Epithelial cell of alveolus of lung (primary cell): ENCODE measurements at places on chromosomes 1 and 21. TPM values are rescaled to one million over a fixed set of nuclear protein-coding genes. Genes with fewer than 3 reads are reported as not detected.

The AKR7A2 gene
- total RNA-seq = 129 and 179 TPM in 2 replicates

The GPR37L1 gene
- not detected in 2 replicates for total RNA-seq

The TMPRSS15 gene
- not detected in 2 replicates for total RNA-seq

The CLIC6 gene
- total RNA-seq = 0.24 and 0.26 TPM in 2 replicates

The BMP8B gene
- 0.08 TPM in 1 of 2 replicates, not detected in the other for total RNA-seq

The CFAP107 gene
- not detected in 2 replicates for total RNA-seq

The TAS1R1 gene
- total RNA-seq = not detected in 2 replicates

The ALDH9A1 gene
- total RNA-seq = 80.4 and 95.1 TPM in 2 replicates

The SELE gene
- not detected in 2 replicates for total RNA-seq

The NLRP3 gene
- total RNA-seq = 0.13 and 0.32 TPM in 2 replicates

The PCBP3 gene
- 0.65 and 16.0 TPM in 2 replicates for total RNA-seq

The ERG gene
- total RNA-seq = 0.26 and 0.32 TPM in 2 replicates

The LEMD1 gene
- total RNA-seq = not detected in 2 replicates

The SYT2 gene
- total RNA-seq = not detected in 2 replicates

The SLC25A33 gene
- 4.6 and 6.7 TPM in 2 replicates for total RNA-seq

The KDF1 gene
- total RNA-seq = 1.7 TPM in 1 of 2 replicates, not detected in the other

The KAZN gene
- 1.4 and 9.4 TPM in 2 replicates for total RNA-seq

The RWDD3 gene
- total RNA-seq = 8.1 and 9.3 TPM in 2 replicates

The NUP210L gene
- total RNA-seq = not detected in 2 replicates

The S100A12 gene
- not detected in 2 replicates for total RNA-seq

The VSIG8 gene
- total RNA-seq = not detected in 2 replicates

The GPR25 gene
- 0.48 TPM in 1 of 2 replicates, not detected in the other for total RNA-seq

The CSRP1 gene
- total RNA-seq = 526 and 799 TPM in 2 replicates

The LMOD1 gene
- total RNA-seq = 0.56 and 1.0 TPM in 2 replicates
